ENCODE measurements at places on chromosomes 6 and 20.

DNA sequence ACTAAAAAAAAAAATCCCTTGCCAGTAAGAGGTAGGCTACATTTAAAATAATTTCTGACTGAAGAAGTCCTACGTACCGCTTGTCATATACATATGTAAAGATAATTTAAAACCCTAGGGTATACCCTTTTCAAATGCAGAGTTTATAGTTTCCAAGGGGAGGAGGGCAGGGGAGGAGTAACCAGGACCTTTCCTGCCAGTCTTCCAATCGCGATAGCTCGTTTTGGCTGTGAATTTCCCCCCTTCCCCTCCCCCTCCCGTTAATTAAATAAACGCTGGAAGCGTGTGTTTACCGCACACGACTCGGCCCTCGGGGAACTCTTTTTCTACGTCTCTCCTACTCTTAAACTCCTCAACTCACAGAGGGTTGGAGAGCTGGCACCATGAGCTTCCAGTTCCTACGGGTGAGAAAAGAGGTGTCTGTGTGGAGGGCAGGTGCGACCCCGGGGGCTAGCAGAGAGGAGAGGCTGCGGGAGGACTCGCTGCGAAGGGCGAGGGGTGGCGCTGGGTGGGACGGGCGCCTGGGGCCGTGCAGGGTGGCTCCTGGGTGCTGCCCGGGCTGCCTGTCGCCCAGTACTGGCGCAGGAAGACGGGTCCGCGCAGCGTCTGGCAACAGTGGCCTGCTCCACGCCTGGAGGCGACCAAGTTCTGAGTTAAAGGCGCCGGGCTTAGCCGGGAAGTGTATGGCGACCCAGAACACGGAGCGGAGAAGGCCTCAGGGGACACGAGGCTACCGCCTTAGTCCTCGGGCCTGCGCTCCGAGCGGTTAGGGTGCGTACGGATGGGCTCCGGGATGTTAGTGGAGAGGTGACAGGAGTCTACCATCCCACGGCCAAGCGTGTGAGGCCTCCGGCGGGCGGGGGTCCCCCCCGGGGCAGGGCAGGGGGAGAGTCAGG is 4.1 kb upstream of the TFAP2C start:
- no peak for DNase-seq

DNA sequence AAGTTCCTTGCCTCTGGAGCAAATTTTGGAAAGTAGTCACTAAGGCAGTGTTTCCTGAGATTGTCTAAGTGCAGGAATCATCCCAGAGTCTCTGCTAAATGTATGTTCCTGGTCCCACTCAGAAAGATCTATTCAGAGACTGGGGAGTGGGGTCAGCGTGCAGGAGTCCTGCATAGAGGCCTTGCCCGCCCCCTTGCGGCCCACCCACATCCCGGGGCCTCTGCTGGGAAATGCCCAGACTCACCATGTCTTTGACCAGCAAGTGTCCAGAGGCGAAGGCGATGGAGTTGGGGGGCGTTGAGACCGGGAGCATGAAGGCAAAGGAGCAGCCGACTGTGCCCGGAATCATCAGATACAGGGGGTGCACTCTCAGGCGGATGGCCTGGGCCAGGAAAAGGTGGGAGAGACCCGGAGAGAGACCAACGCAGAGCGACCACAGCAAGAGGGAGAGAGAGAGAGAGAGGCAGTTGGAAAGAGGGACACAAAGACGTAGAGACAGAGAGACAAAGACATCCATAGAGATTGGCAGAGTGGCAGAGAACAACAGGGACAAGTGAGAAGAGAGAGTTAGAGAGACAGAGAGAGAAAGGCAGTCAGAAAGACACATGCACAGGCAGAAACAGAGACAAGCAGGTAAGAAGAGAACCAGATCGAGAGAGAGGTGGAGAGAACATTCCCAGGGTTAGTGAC is 12.9 kb upstream of the OCSTAMP start:
- no peak for DNase-seq

DNA sequence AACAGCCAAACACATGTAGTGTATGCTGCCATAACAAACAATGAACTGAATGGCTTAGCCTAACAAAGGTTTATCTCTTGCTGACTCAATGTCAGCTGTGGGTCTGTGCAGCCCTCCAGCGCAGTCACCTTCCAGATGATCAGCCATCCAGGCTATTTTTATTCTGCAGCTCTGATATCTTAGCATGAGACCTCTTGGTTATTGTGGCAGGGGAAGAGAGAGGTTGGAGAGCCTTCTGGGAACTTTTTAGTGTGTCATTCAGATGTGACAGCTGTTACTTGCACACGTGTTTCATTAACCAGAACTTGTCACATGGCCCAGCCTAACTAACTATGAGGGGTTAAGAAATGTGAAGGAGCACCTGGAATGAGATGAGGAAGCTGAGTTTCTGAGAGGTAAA is 202.5 kb downstream of the DHX35 start:
- DNase-seq, result no peak

DNA sequence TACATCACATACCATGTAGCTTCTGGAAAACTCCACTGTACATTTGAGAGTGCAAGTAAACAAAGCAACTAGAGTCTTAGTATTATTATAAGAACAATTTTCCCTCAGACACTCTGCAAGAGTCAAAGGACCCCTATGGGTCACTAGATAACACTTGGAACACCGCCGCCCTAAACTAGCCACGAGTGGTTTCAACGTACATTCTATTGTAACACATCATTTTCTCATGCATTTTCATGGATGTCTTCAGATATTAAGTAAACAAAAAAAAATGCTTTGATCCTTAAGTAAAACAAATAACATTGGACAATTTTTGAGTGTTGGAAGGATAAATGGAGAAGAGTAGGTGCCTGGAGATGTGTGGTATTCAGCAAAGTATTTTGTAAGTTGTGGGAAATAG is 3.2 kb upstream of the RNF146 start:
- DNase-seq, result no peak

DNA sequence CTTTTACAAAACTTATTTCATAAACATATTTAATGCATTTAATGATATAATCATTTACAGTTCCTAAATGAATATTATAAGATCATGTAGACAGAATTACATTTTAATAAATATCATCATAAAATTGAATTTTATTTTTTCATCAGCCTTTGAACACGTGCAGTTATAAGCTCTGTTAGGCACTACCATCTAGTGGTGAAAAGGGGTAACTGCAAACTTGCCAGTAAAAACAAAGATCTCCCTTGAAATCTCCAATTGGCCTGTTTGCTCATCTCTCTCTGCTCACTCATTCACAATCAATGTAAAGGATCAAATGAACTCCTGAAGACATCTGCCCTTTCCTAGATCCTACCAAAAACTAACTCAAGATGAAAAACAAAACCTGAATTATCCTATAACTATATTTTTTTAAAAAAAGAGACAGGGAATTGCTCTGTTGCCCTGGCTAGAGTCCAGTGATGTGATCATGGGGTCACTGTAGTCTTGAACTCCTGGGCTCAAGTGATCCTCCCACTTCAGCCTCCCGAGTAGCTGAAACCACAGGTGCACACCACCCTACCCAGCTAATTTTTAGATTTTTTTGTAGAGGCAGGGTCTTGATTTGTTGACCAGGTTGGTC is 31.7 kb downstream of the SAMHD1 start:
- peak; percentile 72 for DNase-seq

- no peak for DNase-seq
Observed at GRCh38 chr20:53611449-53611894, 17.8 kb upstream of the ZNF217 start.

- DNase-seq, result no peak
Observed at GRCh38 chr20:51321343-51322163, 221.0 kb downstream of the NFATC2 start.

- no peak for DNase-seq
Observed at GRCh38 chr6:38346291-38347079, 293.2 kb downstream of the BTBD9 start.

GRCh38 chr6:25700761-25701160 is 48.7 kb downstream of the SCGN start:
- DNase-seq, result no peak

DNA sequence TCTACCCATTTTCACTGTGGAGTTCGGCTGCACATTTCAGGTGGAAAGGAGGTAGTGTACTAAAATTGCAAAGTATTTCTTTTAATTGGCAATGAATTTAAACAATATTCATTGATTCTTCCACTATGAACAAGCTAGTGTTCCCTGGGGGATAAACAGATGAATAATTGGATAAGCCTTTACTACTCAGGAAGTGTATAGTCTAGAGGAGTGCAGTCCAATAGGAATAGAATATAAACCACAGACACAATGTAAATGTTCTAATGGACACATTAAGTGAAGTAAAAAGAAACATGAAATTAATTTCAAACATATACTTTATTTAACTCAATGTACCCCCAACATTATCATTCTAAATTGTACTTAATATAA is 28.7 kb downstream of the SGK1 start:
- no peak for DNase-seq

DNA sequence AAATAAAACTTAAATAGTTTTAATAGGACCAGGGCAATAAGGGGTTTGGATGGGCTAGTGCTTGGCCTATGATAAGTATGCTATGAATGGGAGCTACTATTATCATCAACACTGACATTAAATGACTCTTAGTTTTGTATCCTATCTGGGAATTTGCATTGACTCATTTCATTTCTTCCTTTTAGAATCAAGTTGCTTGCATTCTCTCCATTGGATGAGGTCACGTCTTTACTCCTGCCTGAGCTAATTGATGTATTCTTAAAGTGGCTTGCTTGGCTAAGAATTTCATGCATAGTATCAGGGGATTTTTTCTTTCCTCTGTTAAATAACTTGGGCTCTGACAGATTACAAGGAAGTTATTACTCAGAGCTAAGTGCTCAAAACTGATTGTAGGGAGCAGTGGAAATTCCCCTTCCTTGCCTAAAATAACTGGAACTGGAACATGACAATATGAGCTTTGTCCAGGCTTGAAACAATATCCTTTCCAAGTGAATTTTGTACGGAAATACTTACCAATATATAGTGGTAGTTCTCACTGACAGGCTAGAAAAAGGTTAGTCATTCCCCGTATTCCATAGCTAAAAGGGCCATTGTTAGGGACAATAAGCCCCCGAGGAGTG is 169.9 kb downstream of the BCAS1 start:
- DNase-seq, result peak; percentile 25

GRCh38 chr6:63574554-63574900 is 2.2 kb downstream of the LOC128125822 start:
- no peak for DNase-seq

GRCh38 chr6:118724211-118724610 is 72.8 kb upstream of the CEP85L start:
- no peak for DNase-seq

DNA sequence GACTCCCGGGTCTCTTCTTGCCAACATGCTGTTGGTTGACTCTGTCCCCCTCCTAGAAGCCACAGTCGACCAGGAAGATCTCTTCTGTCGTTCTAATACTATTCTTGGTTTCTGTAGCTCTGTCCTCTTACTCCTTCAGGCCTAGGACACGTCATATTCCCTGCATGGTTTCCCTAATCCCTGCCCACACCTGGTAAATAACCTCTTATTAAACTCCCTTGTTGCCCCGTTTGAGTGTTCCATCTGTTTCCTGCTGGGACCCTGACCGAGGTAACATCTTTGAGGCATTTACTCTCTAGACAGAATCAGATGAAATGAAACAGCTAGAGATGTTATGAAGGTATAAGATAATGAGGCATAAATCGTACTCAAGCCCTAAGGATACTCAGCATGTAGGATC is 68.1 kb downstream of the PLCB4 start:
- no peak for DNase-seq

DNA sequence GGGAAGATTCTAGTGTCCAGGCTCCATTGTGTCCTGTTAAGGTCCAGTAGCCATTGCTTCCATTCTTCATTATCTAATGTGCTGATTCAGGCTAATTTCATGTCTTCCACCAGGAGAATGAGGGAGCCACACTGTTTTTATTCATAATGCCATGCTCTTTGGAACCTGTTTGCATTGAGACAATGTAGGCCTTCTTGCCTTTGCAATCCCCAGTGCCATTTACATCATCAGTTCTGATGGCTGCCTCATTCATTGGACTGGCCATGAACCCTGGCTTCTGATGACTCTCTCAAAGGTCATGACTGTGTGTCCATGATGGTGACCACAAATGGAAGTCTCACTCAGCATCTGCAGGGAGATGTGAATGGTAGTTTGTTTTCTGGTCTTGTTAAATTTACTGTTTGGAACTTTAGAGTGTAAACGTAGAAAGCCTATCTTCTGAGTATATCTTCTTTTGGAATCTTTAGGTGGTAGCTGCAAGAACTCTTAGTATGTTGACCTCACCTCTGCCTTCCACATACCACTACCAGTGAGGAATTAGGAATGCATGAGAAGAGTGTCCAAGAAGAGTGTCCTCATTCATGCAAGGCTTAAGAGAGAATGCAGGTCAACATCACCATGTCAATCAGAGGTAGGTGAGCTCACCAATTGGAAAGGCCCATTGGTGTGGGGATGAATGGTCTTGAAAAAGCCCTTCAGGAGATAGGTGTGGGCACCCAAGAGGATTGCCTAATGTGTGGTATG is 42.9 kb upstream of the ZFP64 start:
- no peak for DNase-seq

DNA sequence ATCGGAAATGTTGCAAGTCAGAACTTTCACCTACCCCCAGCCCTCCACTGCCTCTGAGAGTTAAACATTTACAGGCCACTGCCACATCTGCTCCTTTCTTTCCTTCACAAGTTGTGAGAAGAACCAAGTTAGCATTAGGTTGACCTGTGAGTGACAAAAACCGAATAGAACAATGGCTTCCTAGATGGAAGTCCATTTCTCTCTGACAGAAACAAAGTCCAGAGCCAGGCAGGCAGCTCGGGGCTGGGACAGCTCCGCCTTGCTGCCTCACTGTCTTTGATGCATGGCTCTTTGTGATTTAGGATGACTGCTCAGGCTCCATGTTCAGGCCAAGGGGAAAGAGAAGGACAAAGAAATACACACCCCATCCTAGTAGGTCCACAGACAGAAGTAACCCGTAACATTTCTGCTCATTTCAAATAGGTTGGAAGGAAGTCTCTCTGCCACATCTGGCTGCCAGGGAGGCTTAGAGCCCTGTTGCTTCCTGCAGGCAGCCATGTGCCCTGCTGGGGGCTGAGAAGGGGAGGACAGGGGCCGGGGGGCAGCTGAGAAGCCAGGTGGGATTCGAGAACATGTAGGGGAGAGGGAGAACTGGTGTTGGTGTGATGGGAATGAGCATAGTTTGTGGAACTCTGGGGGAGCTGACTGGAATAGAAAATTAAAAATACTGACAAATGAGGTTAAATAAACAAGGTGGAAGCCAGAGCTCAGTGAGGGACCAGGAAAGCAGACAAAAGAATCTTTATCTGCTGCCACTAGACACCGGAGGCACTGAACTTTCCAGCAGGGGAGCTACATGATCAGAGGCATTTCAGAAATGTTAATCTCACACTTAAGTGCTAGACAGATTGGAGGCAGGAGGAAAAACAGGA is 19.5 kb upstream of the IER3 start:
- DNase-seq, result no peak

Data from activated CD4-positive, alpha-beta T cell treated with anti-CD3 and anti-CD28 coated beads, Interleukin-2, amount 50 U/mL, for 16 hours (primary cell).